ENCODE measurements at places on chromosomes 6 and 20.

DNA sequence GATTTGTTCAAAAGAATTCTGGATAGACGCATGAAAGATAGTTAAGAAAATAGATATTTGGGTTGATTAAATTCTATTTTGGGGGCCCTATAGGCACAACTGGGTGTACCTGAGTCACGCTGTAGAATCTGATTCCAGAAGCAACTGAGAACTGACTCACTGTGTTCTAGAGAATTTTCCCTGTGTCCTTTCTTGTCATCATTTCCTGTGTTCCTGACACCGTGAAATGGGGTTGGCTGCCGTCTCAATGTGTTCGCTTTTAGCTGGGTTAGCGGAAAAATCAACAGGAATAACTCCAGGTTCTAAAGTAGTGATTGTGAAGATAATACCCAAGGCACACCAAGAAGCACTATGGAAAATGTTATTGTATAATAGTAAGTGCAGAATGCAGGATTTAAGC, 5.0 kb downstream of the GCNT2 start:
- DNase-seq, result no peak

DNA sequence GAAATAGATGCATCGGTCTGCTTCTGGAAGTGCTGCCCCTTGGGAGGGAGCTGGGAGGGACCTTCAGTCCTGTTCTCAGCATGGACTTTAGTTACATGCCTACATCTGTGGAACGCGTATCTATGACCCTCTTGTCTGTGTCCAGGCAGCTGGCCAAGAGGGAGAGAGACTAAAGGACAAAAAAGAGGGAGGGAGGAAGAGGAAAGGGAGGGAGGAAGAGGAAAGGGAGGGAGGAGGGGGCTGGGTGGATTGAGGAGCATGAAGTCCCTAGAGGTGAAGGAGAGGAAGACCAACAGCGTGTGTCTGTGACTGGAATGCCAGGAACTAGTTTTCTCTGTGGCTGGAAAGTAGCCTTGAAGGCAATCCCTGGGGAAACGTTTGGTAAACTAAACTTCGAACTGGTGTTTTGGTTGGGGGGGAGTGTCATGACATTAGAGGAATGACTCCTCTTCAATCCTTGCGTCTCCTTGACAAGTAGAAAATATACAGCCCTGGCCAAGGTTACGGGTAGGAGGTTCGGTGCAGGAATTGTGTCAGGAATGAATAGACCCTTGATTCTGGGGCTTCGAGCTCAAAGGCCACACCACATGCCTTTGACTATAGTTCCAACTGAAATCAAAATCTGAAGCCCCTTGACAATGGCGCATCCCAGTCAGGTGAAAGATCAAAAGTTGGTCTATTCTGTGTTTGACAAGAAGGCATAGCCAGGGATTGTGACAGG, 52.0 kb upstream of the PLEKHG1 start:
- no peak for DNase-seq

GRCh38 chr6:159762681-159763293, 942 bp downstream of the ACAT2 start:
- peak; percentile 86 for DNase-seq

- peak; percentile 93 for DNase-seq
Measured at GRCh38 chr20:38033330-38034107, at the start of the genes RPRD1B and TTI1. Gene RPRD1B, plus strand, starts transcription at chr20:38033746. Its CDS starts 202 bp downstream, at chr20:38033948. Gene TTI1, minus strand, starts transcription at chr20:38033456. Its CDS starts 19,640 bp downstream, at chr20:38013816.

DNA sequence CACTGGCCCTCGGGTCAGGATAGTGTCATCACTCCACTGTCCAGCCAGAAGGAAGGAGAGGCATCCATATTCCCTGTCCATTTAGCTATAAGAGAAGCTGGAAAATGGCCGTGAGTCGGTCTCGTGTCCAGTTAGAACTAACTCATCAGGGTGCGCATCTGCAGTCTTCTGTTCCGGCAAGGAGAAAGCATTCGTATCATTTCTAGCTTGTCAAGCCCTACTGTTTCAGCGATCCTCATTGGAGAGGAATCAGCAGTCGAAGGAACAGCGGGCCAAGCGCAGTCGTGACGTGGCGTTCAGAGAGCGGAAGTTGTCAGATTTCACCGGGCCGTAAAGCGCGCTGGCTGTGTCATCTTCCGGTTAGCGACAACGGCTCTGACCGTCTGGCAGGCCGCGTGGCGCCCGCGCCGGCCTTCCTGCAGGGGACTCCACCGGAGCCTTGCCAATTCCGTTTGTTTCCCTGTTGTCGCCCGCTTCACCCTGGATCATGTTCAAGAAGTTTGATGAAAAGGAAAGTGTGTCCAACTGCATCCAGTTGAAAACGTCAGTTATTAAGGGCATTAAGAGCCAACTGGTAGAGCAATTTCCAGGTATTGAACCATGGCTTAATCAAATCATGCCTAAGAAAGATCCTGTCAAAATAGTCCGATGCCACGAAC, 32.9 kb downstream of the HM13 start:
- DNase-seq, result peak; percentile 90

DNA sequence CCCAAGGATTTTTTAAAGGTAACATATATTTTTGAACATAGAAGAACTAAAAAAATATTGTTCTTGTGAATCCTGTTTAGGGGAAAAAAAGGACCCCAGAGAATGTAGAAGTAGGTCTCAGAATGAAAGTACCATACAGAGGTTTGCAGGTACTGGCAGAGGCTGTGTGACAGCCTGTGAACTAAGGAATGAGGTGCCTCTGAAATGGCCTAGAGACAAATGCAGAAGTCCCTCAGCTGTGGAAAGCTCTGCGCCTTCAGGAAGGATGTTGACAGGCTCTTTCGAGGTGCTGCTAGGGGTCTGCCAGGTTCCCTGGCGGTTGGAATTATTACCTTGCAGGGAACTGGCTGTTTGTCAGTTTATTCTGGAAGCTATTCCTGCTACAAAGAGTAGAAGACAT, 8.6 kb upstream of the TUBB2B start:
- DNase-seq, result peak; percentile 22

DNA sequence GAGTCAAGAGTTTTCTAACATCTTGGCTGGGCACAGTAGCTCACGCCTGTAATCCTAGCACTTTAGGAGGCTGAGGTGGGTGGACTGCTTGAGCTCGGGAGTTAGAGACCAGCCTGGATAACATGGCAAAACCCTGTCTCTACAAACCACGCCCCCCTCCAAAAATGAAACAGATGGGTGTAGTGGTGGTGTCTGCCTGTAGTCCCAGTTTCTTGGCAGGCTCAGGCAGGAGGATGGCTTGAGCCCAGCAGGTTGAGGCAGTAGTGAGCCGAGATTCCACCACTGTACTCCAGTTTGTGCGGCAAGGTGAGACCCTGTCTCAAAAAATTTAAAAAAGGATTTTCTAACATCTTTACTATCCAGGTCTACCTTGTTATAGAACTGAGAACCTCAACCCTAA, 22.0 kb downstream of the FAM8A1 start:
- DNase-seq, result no peak

- DNase-seq, result no peak
Measured at GRCh38 chr6:85997206-85997605, 354.5 kb upstream of the SYNCRIP start.

DNA sequence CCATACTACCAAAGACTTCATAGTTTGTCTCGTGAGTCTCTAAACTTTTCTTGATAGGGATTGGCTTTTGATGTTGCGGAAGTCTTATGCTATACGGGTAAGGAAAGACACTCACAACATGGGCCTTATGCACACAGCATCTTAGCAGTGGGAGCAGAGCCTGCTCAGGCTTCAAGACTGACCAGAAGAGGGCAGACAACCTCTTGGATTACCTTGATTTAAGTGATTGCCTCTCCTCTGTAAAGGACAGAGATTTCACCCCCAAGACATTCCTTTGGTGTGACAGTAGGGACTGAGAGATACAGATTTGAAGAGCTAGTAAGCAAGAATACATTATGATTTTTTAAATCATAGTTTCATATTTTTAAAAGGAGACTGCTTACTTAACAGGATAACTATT, 71.0 kb upstream of the SAMD3 start:
- DNase-seq, result peak; percentile 11

DNA sequence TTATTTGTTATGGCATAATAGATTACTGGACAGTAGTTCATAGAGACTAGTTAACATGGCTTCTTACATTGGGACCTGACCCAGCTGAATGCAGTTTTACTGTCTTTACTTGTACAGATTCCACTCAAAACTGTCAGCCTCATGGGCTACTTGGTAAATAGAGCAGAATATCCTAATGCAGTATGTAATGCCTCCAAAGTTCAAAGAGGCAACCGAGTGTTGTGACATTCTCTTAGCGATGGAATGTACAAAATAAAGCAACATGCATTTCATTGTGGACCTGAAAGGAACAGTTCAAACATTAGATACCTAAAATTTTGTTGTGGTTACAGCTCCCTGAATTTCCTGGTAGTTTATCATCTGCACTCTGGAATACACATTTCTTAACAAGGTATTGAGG, 29.1 kb upstream of the RGS17 start:
- no peak for DNase-seq

DNA sequence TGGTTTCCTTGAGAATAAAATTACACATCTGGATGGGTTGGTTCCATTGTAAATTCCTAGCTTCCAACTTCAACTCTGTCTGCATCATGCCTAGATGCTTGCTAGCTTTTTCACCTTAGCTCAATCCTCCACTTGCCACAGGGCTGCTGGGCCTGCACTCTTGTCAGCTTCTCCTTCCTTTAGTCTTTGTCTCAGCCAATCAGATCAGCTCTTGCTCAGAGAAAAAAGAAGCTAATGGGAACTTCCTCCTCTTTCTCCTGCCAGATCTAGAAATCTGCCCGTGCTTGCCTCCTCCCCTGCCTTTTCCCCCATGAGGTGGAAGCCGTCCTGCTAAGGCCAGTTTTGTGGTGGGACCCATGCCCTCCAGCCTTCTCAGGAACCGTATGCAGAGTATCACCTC, 18.5 kb downstream of the RAE1 start:
- peak; percentile 46 for DNase-seq

GRCh38 chr20:37972256-37973058, 60.8 kb downstream of the TTI1 start:
- no peak for DNase-seq

- peak; percentile 19 for DNase-seq
Measured at GRCh38 chr6:99014061-99014460, 66.3 kb upstream of the FBXL4 start.

- no peak for DNase-seq
Measured at GRCh38 chr20:8726460-8726859, 342.4 kb upstream of the PLCB4 start.

DNA sequence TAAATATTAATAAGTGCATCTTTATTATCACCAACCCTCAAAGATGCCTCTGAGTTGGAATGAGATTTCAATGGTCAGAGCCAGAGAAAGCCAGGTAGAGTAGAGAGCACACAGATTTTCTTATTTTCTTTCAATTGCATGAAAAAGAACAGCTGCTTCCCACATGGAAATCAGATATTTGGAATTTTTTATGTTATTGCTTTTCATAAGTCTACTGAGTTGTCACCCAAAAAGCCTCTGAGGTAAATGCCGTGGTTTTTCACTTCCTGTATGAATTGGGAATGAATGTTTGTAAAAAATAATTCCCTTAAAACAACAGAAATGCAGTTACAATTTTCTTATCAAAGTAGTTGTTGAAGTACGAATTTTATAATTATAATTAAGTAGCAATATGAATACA, 563.1 kb downstream of the RFPL4B start:
- DNase-seq, result no peak

- no peak for DNase-seq
Measured at GRCh38 chr20:13305284-13305683, 84.2 kb downstream of the ISM1 start.

DNA sequence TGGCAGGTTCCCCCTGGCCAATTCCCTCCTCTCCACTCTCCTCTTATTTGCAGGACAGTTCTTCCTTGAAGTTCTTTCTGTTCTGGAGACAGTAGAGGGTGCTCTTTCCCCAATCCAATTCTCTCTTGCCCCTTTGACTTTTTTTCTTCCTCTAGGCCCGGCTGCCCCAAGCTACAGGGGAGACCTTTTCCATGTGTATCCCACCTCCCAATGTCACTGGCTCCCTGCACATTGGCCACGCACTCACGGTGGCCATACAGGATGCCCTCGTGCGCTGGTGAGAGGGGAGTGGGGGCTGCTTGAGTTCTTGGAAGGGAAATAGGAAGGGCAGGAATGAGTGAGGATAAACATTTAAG, 1.5 kb downstream of the VARS2 start:
- DNase-seq, result peak; percentile 71

DNA sequence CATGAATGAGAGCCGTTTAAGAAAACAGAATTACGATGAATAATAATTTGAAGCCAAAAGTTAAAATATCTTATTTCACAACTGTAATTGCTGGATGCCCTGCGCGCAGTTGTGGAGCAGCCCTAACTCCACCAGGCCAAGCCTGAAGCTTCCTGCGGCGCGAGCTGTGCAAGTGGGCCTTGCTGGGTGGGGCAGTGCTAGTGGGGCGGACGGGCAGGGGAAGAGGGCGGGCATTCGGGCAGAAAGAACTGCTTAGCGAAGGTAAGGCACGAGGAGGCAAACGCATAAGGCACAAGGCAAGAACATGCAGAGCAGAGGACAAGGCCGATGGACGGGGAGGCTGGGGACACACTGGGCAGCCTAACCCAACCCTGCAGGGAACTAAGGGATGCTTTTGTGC, 2.3 kb downstream of the HLA-DQB2 start:
- DNase-seq, result peak; percentile 39

- no peak for DNase-seq
Measured at GRCh38 chr6:142331075-142331551, 29.3 kb downstream of the ADGRG6 start.

GRCh38 chr6:110878751-110879522, 4.4 kb downstream of the AMD1 start:
- peak; percentile 56 for DNase-seq

- no peak for DNase-seq
Measured at GRCh38 chr6:80689716-80690395, 583.4 kb downstream of the BCKDHB start.

DNA sequence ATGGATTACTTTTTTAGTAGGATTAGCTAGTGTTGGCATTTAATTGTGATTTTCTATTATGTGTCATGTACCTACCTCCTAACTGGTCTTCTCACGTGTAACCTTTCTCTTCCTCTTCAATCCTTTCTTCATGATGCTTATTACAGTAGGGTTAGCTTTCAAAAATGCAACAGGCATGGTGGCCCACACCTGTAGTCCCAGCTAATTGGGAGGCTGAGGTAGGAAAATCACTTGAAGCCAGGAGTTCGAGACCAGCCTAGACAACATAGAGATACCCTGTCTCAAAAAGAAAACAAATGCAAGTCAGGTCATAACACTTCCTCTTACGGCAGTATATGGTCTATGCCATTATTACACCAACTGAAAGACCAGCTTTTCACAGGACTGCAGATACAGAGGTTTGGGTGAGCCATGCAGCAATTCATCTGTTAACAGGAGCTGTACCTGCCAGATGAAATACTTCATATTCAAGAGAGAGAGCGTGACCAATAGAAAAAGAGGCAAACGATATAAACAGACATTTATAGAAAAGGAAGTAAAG, 195.0 kb downstream of the TMEM242 start:
- peak; percentile 20 for DNase-seq

- no peak for DNase-seq
Measured at GRCh38 chr6:84027340-84028181, 6.0 kb upstream of the MRAP2 start.
